Activated CD4-positive, alpha-beta T cell treated with anti-CD3 and anti-CD28 coated beads, Interleukin-2, amount 50 U/mL, for 24 hours (primary cell): ENCODE measurements at places on chromosomes 6 and 20.
A peak's percentile ranks its signal among the peaks of the same experiment; 100 is the strongest.

DNA sequence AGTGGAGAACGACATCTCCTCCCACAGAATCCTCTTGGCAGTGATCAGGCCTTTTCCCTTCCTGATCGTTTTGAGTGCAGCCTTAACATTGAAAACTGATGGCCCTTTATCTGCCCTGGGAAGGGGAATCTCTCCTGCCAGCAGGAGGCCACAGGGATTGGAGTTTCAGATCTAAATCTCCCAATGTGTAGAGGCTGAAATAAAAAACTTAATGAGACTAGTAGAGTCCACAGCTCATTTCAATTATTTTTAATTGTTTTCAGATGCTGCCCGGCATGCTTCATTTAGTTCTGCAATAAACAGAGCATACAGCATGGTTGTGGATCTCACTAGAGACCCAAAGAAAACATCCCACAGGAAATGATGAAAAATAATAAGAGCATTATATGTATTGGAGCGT lies 662.2 kb upstream of the HS3ST5 start:
- no peak for DNase-seq

DNA sequence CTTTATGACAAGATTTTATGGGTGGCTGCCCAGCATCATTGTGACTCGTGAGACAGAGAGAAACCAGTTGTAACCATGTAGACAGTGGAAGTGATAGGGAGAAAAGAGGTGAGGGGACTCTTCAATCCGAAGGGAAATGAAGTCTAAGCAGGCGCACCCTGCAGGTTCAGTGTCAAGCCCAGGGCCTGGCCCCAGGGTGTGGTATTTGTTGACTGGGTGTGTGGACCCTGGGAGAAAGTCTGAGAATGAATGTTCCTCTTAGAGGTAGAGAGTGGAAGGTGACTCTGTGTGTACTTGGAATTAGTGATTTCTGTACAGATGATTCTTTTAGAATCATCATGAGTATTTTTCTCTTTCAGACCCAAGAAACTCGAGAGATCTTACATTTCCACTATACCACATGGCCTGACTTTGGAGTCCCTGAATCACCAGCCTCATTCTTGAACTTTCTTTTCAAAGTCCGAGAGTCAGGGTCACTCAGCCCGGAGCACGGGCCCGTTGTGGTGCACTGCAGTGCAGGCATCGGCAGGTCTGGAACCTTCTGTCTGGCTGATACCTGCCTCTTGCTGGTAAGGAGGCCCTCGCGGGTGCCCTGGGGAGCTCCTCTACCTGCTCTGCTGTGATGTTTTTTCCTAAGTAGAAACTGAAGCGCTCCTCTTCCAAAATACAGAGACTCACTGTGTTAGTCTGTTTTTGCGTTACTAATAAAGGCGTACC lies 68.0 kb downstream of the PTPN1 start:
- no peak for DNase-seq

GRCh38 chr20:14778875-14779274 lies 441.5 kb upstream of the FLRT3 start:
- DNase-seq: no peak

DNA sequence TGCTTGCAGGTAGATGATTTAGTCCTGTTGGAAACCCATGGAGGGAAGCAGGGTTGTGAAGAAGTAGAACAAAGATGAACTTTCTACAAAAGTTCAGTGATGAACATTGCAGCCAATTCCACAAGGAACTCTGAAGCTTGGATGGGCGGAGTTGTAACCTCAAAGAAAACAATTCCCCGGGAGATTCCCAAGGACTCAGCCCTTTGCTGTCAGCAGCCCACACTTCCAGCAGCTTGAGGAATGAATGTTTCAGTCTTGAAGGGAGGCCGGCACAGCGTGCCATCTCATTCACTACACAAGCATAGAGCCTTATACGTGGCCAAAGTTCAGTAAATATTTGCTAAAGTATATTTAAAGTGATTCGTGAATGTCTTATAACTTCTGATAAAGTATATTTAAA lies 269.4 kb downstream of the NKAIN2 start:
- no peak for DNase-seq

GRCh38 chr6:158785036-158785435 lies 34.1 kb downstream of the EZR start:
- no peak for DNase-seq

DNA sequence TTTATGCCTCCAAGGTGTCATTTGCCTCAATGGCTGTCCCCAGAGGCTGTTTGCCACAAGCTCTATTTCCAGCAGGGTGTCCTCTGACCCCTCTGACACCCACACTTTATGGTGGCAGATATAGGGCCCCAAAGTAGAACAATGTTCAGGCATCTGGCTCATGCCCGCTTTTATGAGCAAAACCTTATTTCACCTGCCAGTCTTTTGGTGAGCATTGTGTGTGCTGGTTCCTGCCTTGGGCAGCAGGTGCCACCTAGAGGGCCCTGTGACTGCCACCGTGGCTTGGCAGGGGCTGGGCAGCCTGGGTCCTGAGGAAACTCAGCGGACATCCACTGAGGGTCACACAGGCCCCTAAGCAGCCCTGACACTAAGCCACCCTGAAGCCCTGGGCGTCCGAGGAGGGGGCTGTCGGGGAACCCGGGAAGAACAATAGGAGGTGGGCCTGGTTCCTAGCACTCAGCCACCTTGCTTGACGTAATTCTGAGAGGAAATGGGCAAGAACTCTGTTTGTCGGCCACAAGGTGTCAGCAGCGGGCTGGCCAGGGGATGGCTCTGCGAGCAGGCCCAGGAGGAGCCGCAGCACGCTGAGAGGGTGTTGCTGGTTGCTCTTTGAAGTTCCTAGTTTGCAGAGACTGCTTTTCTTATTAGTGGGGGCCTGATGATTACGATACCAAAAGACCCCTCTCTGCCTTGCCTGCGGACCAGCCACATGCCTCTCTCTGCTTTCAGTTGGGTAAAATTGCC lies 148.9 kb downstream of the SCML4 start:
- DNase-seq: peak; percentile 81
